ENCODE measurements at places on chromosomes 5 and 9.
A peak's percentile ranks its signal among the peaks of the same experiment; 100 is the strongest.

GRCh38 chr5:176618783-176619182 lies 8.8 kb upstream of the GPRIN1 start:
- DNase-seq: no peak

GRCh38 chr9:1659363-1659690 lies 355.8 kb upstream of the SMARCA2 start:
- no peak for DNase-seq

DNA sequence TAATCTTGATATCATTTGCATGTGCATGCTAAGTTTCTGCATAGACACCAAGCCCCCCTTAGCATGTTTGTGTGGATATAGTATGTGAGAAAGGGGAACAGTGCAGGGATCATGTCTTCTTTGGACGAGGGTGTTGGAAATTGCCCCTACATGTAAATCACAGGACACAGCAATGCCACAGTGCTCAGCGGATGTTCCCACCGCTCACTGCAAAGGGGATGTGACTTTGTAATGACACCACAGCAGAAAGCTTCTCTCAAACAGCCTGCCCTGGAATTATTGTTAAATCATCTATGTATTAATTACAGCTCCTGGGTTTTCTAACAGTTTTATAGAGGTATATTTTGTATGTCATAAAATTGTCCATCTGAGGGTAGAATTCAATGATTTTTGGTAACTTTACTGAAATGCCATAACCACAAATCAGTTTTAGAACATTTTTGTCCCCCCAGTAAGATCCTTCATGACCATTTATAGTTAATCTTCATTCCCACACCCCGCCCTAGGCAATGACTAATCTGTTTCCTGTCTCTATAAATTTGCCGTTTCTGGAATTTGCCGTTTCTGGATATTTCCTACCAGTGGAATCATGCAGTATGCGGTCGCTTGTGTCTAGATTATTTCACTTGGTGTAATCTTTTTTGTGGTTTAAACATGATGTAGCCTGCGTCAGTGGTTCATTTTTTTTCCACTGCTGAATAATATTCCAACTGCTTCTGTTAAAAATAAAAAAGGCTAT lies 648.5 kb upstream of the WWC1 start:
- no peak for DNase-seq

DNA sequence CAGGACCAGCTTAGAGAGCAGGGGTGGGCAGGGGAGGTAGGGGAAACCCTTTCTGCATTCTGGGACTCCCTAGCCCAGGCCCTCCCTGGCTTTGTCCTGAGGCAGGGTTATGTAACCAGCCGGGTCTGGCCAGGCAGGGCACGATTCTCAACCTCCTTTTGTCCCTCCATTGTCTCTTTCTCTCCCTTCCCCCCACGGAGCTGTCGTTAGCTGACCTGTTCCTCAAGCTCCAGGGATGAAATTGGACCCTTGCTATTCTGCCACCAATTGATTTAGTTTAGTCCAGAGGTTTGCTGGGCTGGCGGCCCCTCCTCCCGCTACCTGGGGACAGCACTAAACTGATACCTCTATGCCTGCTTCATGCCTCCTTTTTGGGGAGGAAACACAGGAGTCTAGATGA lies 9.4 kb upstream of the NDST1 start:
- DNase-seq: peak; percentile 51

- no peak for DNase-seq
Observed at GRCh38 chr9:133201424-133202144, 7.5 kb downstream of the OBP2B start.

GRCh38 chr5:1101961-1102713 lies 9.7 kb downstream of the SLC12A7 start:
- no peak for DNase-seq

- DNase-seq: no peak
Observed at GRCh38 chr5:157107508-157107907, 1.3 kb downstream of the HAVCR2 start.

DNA sequence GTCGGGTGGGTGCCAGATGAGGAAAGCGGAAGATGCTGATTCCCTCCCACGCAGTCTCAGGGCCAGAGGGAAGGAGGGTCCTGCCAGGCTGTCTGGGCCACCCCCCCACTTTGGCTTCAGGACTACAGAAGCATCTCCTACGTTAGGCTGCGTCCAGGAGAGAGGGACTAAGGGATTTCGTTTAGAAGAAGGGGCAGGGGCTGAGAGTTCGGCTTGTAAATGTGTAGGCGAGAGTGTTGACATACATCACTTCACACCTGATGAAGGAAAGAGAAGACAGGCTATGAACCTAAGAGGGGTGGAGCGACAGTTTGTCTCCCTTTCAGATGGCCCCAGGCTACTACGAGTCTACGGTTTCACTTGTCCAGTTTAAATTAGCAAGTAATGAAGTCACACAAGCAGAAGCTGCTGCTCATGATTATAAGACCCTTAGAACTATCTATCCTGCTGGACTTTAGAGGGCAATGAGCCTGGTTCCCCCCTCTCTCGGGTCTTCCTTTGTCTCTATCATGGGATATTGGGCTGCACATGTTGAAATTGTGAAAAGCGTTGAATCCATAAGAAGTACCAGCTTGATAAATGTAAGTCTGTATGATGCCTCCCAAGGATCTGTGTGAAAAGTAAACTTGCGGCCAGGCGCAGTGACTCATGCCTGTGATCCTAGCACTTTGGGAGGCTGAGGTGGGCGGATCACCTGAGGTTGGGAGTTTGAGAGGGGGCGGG lies 193.0 kb downstream of the AOPEP start:
- DNase-seq: no peak

- no peak for DNase-seq
Observed at GRCh38 chr5:142520885-142521284, 165.0 kb downstream of the FGF1 start.

GRCh38 chr5:1321576-1321975 lies 23.3 kb downstream of the CLPTM1L start:
- DNase-seq: no peak
